Activated CD4-positive, alpha-beta T cell treated with anti-CD3 and anti-CD28 coated beads, Interleukin-2, Interleukin-6, amounts not matched to agents 100 ng/mL and 50 ng/mL, durations not matched to agents 16 hours and 8 hours (primary cell): ENCODE measurements at places on chromosomes 3 and 15.

- no peak for DNase-seq
Observed at GRCh38 chr3:101124125-101124524, 130.9 kb upstream of the ABI3BP start.

DNA sequence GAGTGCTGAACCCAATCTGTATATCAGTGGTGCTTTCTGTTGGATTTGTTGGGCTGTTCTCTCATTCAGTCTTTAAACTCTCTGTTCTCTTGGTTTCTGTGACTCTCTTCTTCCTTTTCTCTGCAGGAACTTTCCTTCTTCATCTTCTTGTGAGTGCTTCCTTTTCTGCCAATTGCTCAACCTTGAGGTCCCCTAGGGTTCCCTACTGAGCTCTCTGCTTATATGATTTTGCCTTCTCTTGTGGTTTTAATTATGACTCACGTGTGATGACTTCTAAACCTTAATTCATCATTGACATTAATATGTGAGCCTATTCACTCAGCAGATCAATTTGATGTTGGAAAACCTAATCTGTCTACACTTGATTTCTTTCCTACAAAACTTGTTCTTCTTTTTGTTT, 39.4 kb downstream of the MOBP start:
- peak; percentile 8 for DNase-seq

DNA sequence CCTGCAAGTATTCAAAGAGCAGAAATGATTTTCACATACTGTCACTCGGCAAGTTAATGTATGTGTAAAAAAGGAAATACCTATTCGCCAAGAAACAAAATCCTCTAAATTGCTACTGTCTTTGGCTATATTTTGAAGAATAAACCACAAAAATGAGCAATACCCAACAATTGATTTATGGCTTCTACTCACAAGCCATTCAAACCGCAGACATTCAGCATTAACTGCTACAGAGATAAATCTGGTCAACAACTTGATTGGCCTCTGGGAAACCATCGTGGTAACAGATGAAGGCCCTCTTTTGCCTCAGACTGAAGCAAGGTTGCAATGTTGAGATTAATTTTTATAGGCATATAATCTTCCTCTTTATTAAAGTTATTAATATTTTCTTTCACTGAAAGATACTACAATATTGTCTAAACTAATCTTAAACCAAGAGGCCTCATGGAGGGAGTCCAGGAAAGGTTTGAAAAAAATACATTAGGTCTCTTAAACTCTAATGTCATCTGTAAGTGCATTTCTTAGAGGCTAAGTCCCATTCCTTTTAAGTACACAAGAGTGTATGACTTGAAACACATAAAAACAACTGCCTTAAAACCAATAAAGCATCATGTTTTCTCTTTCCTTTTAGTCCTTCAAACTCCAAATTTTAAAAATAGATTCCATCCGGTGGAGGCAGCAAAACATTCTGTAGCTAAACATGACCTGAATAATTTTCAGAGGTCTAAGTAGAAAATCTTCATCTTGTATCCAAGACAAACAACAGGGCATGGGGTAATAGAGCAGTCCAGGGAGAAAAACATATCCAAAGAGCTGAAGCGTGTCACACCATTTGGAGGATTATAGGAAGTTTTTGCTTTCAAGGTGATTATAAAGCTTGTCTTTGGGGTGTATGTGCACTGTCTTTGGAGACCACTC, 162.4 kb upstream of the TGFBR2 start:
- DNase-seq = no peak

DNA sequence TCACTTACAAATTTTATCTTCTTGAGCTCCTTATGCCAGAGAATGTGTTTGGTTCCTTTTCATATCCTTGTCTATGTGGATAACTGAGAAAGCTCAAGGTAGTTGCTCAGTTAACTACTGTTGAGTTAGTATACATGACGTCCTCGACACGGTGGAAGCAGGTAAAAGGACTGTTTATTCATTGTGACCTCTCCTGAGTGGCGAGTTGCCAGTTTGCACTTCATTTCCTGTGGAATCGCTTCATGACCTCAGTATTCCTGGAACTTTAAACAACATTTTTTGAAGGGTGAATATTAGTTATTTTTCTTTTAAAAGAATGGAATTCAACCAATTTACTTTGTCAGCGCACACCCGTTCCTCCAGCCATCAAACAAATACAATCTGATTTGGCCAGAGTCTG, 1.2 kb upstream of the TPRG1 start:
- DNase-seq = no peak

GRCh38 chr15:70519616-70520015, 243.7 kb downstream of the UACA start:
- no peak for DNase-seq

DNA sequence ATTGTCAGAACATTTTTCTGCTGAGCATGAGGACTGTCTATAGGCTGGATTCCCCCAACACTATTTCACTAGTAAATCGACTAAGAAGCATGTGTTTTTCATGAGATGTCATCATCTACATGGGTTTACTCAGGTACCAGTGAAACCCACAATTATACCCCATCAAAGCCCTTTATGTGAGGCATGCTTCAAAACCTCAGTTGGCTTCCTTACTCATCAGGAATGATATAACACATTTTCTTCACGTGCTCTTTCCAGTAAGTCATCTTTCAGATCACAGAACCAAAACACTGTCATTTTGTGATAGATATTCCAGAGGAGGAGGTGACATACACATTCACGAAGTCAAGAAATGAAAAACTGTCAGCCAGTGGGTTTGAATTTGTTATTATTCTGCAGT, 116.5 kb downstream of the ANO10 start:
- peak; percentile 81 for DNase-seq

DNA sequence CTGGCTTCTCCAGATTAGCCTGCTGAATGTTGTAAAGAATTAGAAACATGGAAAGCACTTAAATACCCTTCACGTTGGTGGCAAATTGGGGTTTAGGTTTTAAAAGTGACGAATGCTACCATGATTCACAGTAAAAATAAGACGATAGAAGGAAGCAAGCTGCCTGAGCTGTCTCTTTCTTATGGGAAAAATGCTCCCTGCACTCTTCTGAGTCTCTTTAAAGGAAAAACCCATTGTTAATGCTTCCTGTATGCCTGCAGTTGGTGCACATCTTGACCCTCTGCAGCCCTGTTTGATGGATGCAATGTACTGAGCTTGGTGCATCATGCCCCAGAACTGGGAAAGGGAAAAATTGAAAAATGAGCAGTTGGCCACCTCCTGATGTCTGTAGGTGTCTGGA, 258.6 kb upstream of the RASGRP1 start:
- no peak for DNase-seq

DNA sequence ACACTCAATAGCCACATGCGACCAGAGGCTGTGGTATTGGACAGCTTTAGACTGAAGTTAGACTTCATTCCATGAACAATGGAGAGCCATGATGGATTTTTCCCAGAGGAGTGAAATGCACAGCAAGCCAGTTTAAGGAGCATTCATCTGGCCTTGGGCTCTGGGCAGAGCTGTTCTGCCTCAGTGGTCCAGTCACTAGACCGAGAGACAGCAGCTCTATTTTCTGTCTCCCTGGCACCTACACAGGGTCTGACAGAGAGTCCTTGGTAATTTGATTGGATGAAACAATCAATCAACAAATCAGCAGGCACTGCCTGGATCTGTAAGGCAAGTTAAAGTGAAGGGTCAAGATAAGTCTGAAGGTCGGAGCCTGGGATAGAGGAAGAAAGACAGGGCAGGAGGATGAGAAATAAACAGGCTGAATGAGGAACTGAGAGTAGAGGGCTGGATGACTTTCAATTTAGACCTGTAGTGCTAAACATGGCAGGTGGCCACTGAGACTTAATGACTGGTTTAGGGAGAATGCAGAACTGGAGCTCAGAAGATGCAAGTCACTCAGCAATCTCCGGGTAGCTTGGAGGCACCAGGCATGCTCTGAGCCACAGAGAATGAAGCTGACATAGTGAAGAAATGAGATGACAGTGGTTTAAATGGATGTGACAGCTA, 98.5 kb upstream of the SLC25A36 start:
- DNase-seq = no peak

DNA sequence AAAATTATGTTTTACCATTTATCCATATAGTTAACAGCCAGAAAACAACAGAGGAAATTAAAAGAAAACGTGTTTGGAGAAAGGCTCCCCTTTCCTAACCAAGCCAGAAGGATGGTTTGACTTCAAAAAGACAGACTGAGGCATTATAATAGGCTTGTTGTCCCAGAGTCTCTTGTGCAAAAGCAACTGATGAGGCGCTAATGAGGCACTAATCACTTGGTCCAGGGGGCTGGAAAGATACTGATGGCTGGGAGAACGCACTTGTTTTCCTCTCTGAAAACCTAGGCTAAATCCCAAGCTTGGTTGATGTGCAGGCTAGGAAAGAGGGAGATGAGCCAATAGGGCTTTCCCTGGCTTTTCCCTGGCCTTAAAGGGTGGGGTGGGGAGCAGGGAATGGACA, 389.6 kb downstream of the NTRK3 start:
- DNase-seq = no peak

- no peak for DNase-seq
Observed at GRCh38 chr3:45330510-45331295, 57.7 kb upstream of the LARS2 start.

DNA sequence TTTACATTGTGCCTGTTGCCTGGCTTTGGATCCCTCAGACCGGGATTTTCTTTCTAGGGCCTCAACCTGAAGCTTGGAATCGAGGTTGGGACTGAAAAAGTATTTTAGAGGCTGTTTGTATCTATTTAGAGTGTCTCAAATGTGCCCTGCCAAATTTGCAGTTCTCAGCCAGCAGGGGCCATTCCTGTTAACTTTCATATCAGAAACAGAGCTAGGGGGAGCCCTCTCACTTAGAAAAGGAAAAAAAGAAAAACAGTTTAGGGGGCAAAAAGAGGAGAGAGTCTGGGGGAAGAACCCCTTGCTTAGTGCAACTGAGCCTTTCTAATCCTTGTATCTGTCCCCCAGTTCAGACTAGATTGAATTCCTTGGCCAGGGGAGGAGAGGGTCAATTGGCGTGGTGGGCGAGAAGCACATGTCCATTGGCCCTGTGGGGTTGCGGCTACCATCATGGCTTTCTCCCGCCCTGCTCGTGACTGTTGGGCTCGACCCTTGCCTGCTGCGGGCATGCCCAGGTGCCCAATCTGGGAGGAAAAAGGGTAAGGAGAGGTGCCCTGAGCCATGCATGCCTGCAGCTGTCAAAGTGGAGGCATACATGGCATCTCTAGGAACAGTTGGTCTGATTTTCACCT, 101.6 kb downstream of the CFAP44 start:
- DNase-seq = no peak

GRCh38 chr15:100372739-100373119, 31.0 kb upstream of the ADAMTS17 start:
- DNase-seq = no peak

DNA sequence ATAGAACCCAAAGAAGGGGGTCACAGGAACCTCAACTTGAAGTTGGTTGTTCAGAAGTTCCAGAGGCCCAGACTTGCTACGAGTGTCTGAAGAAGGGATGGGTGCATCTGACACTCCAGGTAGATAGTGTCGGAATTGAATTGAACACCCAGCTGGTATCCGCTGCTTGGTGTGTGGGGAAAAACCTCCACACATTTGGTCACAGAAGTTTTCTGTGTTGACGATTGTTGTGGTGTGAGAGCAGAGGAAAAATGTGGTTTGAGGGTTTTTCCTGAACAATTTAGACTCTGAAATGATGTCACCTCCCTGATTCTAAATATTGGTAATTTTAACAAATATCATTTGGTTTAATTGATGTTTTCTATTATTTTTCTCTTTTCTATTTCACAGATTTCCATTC, 218.8 kb upstream of the CTNNB1 start:
- peak; percentile 30 for DNase-seq

DNA sequence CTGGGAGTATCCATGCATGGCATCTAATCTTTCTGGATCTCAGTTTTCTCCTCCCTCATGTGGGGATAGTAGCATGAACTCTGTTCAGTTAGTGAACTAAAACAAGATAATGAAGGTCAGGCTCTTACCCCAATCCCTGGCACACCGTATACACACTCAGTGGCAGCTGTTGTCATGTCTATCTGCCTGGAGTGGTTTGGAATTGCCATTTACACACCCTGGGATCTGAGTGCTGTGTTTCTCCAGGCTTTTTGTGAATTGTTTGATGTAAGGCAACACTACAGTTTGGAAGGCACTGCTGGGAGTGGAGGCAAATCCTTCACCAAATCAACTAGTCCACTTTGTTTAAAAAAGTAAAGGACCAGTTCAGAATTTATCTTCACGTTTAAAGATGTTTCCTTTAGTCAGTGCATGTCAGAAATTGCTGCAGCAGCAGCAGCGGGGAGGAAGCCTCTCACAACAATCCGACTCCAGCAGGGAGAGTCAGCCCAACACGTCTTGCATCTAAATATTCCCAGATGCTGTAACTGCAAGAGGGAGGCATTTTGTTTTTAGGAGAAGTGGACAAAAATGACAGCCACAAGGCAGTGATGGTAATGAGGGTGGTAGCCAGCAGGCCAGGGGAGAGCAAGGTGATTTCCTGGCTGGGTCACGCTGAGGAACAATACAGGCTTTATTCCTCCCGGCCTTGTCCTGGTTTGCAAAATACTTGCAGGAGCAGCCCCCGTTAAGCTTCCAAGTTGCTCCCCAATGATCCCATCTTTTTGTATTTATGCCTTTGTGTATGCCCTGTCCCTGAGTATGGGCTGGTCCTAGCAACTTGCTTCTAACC, 128.5 kb upstream of the LRIG1 start:
- DNase-seq = no peak

DNA sequence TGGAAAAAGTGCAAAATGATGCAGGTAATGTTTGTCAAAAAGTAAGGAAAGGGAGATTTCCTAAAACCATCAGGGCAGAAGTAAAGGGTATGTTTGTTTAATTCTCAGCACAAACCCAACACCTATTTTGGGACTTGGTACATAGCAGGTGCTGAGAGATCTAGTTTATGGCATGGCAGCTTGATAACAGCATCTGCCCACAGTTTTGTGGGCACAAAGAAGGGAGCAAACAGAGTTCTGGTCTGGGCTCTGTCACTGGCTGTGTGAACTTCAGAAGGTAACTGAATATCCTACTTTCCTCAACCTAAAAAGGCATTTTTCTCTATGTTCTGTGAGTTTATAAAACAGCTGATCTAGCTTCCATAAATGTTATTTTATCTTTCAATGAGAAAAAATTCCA, 141.6 kb downstream of the PLCH1 start:
- no peak for DNase-seq

- DNase-seq = no peak
Observed at GRCh38 chr15:50124631-50125030, 5.6 kb upstream of the ATP8B4 start.

GRCh38 chr15:50353251-50353974, 1.6 kb downstream of the GABPB1 start:
- peak; percentile 63 for DNase-seq

GRCh38 chr15:69627548-69628158, 175.0 kb downstream of the RPLP1 start:
- DNase-seq = no peak

DNA sequence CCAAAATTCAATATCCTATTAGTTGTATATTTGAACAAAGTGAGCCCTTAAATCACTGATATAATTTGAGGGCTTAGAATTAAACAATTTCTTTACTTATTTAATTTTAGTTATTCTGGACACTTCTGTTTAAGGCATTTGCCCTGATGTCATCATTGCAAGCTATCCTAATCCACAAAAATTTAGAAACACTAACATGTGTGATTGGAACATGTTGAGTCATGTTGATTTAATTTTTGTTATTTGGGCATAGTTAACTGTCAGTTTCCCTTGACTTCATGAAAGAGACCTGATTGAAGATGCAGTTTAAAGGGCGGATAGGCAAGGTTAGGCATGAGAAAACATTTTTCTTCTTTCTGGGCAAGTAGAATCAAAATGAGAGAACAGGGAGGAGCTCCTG, 682.6 kb downstream of the ROBO1 start:
- no peak for DNase-seq
